ENCODE measurements at places on chromosomes 16 and 17. TPM values are rescaled to one million over a fixed set of nuclear protein-coding genes. Genes with fewer than 3 reads are reported as not detected.

CD300H gene
- 0.78 TPM for total RNA-seq

ZNF469 gene
- total RNA-seq, result 0.12 TPM

SPATA32 gene
- total RNA-seq, result 0.21 TPM

- DNase-seq, result no peak
Observed at GRCh38 chr16:46991729-46992704, 18.5 kb upstream of the DNAJA2 start.

- no peak for DNase-seq
Observed at GRCh38 chr17:68903286-68903685, 51.9 kb downstream of the ABCA8 start.

DNA sequence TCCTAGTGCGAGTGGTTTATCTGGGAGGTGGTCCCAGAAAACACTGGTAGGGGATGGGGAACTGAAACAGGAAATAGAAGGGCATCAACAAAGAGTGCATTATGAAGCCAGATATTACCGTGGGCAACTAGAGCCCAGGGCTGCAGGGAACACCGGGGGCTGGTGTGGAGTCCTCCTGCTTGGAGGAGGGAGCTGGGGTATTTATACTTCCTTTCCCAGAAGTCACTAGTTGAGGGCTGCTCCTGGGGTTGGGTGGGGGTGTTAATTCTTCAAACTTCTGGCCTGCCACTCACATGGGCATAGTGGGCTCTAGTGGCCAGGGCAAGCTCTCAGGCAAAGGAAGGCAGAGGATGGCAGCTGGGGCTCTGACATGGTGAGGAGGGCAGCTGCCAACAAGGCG is 14.7 kb downstream of the LAT start:
- no peak for DNase-seq

All from H4 (cell line).